ENCODE measurements at places on chromosomes 11 and 22. TPM values are rescaled to one million over a fixed set of nuclear protein-coding genes. Genes with fewer than 3 reads are reported as not detected.

CARD16 gene
- total RNA-seq: 6.5 TPM

LDHA gene
- 2,140 TPM for total RNA-seq

APOL4 gene
- total RNA-seq: 0.38 TPM

TRIM29 gene
- not detected for total RNA-seq

SLC25A18 gene
- total RNA-seq: not detected

CARD18 gene
- total RNA-seq: not detected

STT3A gene
- 353 TPM for total RNA-seq

SYCE3 gene
- not detected for total RNA-seq

OR52A1 gene
- not detected for total RNA-seq
